ENCODE measurements at places on chromosomes 2 and 18.

- DNase-seq, result no peak
Measured at GRCh38 chr2:152890736-152891135, 172.3 kb downstream of the ARL6IP6 start.

DNA sequence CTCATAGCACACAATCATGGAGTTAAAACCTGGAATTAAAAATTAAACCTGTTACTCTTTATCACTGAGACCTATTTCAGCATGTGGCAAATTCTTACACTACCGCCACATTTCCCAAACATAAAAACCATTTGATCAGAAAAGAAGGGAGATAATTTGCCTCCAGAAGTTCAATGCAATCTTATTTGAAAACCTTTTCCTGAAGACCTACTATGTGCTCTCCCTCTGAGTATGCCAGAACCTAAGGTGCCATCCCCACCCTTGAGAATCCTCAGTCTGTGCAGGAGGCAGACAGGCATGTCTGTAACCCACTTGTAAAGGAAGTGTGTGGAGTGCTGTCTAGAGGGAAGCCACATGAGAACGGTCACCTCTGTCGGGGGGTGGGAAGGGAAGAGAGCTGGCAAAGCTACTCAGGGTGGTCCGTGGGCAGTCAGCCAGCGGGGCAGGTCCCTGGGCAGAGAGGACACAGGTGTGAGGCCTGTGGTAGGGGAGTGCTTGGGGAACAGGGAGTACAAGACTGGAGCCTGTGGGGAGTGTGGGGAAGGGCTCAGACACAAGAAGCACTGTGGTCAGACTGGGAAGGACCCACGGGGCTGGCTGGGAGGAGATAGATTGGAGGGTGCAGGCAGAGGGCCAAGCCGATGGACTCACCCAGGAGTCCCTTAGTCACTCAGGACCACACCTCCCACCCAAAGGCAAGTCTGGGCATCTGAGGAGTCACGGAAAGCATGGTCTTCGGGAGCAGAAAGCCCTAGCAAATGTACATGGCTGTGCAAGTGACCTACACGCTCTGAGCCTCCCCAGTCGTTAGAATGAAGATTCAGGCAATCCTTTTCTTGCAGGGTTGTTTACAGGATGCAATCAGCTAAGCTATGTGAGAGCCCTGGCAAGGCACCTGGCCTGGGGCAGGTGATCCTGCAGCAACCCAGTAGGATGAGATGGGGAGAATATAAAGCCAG, 22.8 kb downstream of the CRACDL start:
- DNase-seq, result no peak

DNA sequence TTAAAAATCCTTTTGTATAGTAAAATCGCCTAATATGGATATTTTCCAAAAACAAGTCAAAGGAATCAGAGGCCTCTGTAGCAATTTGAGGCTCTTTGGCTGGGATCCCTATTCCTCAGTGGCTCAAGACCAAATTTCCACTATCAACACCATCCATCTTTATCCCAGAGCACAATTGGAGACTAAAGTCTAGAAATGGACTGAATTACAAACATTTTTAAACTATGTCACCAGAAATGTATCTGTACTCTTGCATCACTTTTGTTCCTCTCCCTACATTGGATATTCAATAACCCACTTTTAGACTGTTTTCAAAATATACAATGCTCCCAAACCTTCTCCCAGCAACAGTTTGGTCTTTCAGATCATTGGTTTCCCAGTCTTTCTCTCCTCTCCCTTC, 140.4 kb upstream of the KLHL29 start:
- DNase-seq, result no peak

GRCh38 chr2:111162718-111163331, 42.1 kb downstream of the BCL2L11 start:
- DNase-seq, result no peak

DNA sequence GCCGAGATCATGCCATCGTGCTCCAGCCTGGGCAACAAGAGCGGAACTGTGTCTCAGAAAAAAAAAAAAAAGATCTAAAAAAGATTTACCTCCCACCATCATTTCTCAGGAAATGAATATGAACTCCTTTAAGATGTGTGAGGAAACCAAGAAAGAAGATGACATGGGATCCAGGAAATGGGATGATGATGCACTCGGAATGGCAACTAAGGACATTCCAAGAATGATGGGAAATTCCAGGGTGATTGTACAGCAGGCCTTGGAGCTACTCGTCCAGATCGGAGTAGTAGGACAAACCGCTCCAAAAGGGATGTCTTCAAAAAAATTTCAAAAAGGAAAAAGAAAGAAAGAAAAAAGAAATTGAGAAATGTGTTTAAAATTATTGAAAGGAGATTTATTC, 84.9 kb upstream of the PMAIP1 start:
- no peak for DNase-seq

DNA sequence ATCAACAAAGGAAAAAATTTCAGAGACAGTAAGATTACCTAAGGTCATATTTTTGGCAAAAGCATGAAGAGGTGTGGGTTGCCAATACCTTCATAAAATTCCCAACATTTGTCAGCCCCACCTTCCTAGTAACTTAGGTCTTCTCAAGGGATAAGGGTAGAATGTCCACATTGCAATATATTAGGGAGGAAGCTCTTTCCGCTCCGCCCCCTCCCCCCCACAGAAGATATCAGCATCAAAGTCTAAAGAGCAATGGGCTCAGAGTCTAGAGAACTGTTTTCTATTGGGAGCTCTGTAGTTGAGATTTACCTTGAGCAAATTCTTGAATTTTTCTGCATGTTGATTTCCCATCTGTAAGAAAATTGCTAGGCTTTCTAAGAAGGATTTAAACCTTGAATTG, 200.3 kb downstream of the CD226 start:
- DNase-seq, result no peak

DNA sequence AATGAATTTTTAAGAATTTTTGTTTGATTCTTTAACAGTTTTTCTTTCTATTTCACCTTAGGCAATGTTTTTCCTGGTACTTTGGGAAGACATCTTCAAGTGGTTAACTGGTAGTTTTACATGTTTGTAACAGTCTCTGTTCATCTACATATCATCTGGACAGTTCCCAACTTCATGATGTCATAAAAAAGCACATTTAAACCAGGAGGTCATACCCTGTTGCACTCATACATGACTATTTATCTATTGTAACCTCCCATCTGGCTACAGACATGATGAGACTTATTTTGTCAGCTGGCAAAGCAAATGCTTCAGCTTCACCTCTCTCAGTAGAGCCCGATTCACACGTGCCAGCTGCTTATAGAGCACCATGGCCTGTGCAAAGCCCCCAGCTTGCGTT, 99.8 kb upstream of the YPEL5 start:
- DNase-seq, result no peak

GRCh38 chr2:63035169-63035568, 15.5 kb upstream of the OTX1 start:
- DNase-seq, result no peak

GRCh38 chr18:76610933-76611749, 116.1 kb upstream of the ZNF516 start:
- no peak for DNase-seq

- peak; percentile 8 for DNase-seq
Measured at GRCh38 chr2:60818272-60818671, 62.2 kb downstream of the PAPOLG start.

DNA sequence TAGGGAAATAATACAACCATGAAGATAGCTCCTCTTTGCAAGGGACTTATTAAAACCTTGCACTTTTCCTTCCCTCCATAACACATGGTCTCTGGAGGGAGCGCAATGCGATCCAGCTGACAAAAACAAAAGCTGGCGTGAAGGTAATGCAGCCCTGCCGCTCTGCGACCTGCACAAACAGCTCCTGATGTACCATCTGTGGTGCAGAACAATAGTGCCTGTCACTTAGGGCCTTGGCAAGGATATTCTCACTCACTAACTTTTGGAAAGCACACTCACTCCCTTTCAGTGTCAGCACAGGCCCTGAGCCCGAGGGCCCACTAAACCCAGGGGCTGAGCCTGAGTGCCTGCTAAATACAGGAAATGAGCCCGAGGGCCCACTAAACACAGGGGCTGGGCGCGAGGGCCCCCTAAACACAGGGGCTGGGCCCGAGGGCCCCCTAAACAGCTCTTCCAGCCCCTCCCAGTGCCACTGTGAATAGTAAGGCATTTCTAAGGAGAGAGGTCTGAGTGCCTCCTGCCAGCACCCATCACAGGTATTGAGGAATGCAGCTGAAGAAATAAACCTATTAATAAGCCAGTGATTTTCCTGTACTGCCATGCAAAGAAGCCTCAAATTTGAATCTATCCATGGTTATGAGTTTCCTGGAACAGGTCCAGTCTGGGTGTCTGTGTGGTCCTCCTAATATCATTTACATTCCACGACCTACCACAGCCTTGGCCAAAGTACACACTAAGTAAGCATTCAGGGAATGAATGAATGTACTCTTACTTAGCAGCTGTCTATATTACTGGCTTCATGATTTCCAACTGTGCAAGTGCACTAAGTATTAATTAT, 9.3 kb downstream of the L3MBTL4 start:
- no peak for DNase-seq

- DNase-seq, result peak; percentile 64
Measured at GRCh38 chr2:237774811-237775553, 23.6 kb upstream of the RBM44 start.

DNA sequence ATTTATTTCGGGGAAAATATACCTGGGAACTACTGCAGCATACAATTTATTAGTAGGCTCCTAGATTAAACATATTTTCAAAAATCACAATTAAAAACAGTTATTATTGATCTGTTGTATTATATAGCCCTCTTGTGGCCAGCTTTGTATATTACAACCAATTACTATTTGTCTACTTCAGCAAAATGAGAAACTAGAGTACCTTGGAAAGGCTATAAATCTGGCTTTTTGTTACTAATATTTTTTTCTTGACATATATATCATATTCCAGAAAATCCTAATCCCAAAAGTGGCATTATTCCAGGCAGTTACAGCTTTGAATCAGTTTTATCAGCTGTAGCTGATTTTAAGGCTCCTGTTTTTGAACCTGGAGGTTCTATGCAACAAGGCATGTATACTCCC, 101.2 kb downstream of the UBR3 start:
- peak; percentile 5 for DNase-seq

GRCh38 chr2:236844711-236845110, 241.0 kb upstream of the COPS8 start:
- DNase-seq, result no peak

- DNase-seq, result peak; percentile 60
Measured at GRCh38 chr18:7871560-7872456, 304.7 kb downstream of the PTPRM start.

- DNase-seq, result no peak
Measured at GRCh38 chr2:226308986-226309385, 490.6 kb downstream of the IRS1 start.

- DNase-seq, result no peak
Measured at GRCh38 chr2:16165518-16166326, 225.4 kb downstream of the MYCN start.

- no peak for DNase-seq
Measured at GRCh38 chr2:14120376-14120775, 512.1 kb upstream of the LRATD1 start.

GRCh38 chr18:10351219-10351818, 103.1 kb upstream of the APCDD1 start:
- no peak for DNase-seq

DNA sequence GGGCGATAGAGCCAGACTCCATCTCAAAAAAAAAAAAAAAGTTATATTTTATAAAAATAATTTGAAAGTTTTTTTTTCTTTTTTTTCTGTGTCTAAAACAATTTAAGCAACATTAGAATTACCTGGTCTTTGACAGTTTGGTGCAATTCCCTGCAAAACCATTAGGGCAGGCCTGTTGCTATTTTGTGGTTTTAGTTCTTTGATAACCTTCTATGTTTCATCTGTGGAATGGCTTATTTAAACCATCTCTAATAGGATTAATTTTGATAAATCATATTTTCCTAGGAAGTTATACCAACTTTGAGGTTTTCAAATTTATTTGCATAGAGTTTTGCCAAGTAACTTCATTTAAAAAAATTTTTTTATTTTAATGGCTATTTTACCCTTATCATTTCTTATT, 141.2 kb upstream of the TWIST2 start:
- DNase-seq, result no peak

DNA sequence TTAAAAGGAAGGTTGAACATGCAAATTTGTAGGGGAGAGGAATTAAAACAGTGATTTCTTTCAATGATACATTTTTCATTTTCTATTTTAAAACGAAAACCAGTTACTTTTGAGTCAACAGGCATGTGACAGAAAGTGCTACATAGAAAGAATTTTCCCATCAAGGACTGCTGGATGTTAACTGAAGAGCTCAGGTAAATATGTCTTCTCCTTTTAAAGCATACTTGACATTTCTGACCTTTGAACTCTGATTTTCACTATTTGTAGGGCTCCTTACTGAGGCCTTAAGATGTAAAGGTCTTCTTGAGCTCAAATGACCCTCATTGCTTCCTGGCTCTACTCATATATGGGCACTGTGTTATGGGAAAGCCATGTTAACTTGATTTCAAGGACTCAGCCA, 32.4 kb downstream of the FIGN start:
- DNase-seq, result no peak

DNA sequence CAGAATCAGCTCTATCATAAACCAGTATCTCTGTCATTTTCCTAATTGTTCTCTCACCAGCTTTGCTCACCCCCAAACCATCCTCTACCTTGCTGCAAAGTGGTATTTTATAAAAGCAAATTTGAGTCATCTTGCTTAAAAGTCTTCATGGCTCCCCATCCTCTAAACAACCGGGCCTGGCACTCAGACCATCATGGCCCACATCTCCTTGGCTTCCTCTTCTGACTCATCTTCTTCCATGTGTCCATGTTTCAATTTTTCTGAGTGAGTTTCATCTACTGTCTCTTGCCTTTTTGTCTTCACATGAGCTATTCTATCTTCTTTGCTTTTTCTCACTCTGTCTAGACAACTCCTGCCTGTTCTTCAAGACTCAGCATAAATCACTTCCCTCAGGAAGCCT, 58.6 kb downstream of the LHCGR start:
- DNase-seq, result no peak

DNA sequence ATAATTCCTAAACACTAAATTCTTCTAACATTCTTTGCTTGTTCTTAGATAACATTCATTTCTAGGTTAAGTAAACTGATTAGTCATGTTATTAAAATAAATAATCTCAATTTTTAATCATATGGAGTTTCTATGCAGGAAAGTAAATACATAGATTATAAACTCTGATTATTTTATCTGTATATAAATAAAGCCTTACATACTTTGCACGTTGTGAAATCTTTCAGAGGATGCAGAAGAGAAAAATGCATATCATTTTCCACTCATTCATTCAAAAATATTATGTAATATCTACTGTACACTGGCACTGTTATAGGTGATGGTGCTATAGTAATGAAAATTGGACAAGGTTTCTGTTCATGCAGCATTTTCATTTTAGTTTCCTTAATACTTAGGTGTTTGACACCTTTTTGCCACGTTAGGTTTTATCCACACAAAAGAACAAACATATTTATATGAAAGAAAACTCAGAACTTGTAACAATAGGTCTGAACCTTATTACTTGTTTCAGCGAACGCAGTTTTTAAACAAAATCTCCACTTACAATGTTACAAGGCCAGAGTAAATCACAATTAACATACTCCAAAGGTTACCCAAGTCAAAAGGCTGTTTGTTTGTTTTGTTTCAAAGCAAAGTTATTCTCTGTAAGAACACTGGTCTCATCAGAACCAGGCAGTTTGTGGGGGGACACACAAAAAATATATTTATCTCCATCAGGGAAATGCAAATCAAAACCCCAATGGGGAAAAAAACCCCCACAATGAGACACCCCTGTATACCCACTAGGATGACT, 27.4 kb downstream of the ADAM17 start:
- DNase-seq, result no peak

- DNase-seq, result no peak
Measured at GRCh38 chr2:126635736-126636135, 20.2 kb upstream of the GYPC start.

All from Calu3 (cell line).